Stimulated activated CD8-positive, alpha-beta memory T cell treated with anti-CD3 and anti-CD28 coated beads, Interleukin-15, amount 100 ng/mL, for 24 hours (primary cell): ENCODE measurements at places on chromosomes 2 and 18.

GRCh38 chr18:42635378-42636048, 480.0 kb downstream of the RIT2 start:
- DNase-seq, result no peak

GRCh38 chr18:3541549-3542386, 91.8 kb downstream of the TGIF1 start:
- DNase-seq, result no peak

- DNase-seq, result no peak
Measured at GRCh38 chr2:15571729-15572128, 10.6 kb upstream of the NBAS start.

DNA sequence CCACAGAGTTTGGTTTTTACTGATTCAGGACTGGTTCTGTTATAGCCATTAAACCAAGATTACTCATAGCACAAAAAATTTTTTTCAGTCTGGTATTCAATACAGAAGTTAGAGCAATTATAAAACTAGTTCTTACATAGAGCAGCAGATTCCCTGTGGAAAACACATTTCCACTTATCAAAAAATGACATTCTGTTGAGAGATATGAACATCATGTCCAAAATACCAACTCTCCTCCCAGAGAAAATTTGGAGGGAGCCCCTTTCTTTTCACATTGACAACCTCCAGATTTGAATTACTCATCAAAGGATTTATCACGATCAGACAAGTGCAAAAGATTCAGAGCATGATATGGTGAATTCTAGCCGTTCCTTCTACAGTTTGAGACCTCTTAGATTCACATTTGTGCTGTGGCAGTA, 126.8 kb upstream of the SERPINE2 start:
- no peak for DNase-seq

DNA sequence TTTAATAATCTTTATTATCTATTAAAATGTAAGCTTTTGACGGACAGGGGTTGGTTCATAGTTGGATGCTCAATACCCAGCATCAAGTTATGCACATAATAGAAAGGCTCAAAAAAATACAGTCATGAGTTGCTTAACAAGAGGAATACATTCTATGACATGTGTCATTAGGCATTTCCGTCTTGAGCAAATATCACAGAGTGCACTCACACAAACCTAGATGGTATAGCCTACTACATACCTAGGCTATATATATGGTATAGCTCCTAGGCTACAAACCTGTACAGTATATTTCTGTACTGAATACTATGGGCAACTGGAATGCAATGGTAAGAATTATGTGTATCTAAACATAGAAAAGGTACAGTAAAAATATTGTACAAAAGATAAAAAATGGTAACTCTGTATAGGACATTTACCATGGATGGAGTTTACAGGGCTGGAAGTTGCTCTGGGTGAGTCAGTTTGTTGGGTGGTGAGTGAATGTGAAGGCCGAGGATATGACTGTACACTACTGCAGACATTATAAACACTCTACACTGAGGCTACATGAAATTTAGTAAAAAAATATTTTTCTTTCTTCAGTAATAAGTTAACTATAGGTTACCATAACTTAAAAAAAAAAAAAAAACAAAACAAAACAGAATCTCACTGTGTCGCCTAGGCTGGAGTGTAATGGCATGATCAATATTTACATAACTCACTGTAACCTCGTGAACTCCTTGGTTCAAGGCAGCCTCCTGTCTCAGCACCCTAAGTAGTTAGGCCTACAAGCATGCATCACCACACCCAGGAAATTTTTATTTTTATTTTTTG, 201.2 kb downstream of the NBAS start:
- no peak for DNase-seq

DNA sequence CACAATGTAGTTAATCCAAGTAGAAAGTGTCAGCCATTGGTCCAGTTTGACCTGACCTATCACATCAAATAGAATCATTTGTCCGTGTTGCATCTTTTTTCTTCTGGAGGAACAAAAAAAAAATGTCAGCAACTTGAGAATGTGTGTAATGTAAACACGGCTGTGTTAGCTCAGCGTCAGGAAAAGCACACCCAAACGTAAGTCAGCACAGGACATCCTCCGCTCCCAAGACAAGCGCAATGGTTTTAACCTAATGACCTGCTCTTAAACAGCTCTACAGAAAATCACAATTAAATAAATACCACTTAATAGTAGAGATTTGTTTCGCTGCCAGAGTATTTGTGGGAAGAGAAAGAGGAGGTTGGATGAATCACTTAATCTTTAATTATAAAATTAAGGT, 59.4 kb downstream of the OSR1 start:
- DNase-seq, result no peak

DNA sequence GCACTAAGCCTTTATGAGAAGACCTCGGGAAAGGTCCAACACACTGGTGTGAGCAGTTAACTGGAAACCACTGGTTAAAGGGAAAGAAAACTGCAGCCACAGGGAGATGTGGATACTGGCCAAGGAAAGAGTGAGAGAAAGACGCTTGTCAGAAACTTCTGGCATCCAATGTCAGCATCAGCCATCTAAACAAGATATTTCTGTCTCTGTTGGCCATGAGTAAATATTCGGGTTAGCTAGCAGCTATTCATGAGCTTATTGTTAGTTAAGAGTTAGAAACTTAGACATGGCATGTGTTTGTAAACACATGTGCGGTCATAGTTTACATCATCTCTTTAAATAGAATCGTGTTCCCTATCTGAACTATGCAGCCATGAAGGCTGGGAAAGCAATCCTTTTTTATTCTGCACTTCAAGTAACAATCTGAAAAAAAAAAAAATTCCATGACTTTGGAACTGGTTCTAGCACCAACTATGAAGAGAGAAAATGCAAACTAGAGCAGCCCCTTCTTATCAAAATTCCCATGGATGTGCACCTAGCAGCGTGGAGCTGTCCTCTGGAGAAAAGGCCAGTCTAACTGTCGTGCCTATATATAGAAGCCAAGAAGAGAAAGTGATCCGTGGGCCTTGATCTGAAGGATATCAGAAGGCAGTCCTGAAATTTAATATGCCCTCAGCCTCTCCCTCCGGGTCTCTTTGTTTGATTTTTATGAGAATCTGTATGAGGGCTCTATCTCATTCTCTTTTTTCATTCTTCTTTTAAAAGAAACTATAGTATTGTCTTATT, 84.0 kb upstream of the RFX8 start:
- no peak for DNase-seq

GRCh38 chr18:63234841-63235240, 84.7 kb downstream of the BCL2 start:
- no peak for DNase-seq

DNA sequence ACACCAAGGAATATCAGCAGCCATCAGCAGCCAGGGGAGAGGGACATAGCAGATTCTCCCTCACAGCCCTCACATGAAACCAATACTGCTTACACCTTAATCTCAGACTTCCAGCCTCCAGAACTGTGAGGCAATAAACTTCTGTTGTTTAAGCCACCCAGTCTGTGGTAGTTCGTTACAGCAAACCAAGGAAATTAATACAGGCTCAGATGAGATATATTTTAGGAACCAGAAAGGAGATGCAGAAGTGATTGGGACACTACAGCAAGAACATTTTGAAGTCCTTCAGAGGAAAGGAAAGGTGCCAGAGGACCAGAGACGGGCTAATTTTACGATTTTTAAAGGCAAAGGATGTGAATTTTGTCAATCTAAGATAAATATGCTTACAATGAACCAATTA, 60.6 kb downstream of the IKZF2 start:
- no peak for DNase-seq

GRCh38 chr18:61719671-61720070, 173.1 kb downstream of the RNF152 start:
- DNase-seq, result no peak

GRCh38 chr18:12958478-12958877, 10.7 kb downstream of the SEH1L start:
- no peak for DNase-seq

DNA sequence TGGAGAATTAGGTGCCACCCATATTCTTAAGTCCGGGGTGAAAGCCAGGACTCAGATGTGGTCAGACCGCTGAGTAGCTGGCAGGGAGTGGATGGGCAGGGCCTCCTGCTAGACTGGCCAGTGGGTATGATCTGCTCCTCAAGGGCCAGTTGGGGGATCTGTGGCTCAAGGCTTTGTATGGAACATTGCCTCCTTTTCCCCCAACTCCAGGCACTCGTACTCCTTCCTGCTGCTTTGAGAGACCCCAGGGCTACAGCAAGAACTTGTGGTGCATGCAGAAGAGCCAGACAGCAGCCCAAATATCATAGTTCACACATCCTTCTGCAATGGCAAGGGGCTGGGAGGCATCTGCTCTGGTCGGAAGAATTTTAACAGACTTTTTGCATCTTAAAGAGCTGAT, 61.7 kb downstream of the PDCL3 start:
- DNase-seq, result no peak

DNA sequence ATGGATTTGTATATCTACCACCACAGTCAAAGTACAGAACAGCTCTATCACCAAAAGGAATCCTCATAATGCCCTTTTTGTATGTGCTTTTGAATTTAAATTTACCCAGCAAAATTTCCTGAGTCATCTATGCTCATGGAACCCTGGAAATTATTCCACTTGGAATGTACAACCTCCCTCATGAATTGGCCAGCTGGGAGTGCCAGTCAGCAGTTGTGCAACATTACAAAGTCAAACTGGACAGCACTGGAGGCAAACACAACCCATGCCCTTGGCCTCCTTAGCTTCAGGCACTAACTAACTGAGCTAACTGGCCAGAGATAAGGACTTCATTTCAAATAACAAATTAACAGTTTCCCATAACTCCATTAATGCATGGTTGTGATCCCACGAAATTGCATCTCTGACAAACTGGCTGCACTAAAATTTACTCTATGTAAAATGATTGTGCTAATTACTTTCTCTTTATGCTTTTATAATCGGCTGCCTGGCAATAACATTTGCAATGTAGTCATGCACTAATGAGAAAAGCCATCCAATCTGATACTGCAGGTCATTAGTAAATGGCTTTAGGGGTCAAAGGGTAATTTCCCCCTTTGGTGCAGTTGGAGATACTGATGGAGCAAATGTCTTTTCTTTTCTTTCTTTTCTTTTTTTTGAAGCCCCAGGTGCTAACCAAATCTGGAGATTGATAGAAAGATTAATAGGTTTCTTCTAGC, 270.5 kb downstream of the ACTR3 start:
- no peak for DNase-seq

- no peak for DNase-seq
Measured at GRCh38 chr2:74957886-74958273, 563 bp upstream of the POLE4 start.

GRCh38 chr2:96685577-96686459, 43.3 kb downstream of the FER1L5 start:
- DNase-seq, result no peak

DNA sequence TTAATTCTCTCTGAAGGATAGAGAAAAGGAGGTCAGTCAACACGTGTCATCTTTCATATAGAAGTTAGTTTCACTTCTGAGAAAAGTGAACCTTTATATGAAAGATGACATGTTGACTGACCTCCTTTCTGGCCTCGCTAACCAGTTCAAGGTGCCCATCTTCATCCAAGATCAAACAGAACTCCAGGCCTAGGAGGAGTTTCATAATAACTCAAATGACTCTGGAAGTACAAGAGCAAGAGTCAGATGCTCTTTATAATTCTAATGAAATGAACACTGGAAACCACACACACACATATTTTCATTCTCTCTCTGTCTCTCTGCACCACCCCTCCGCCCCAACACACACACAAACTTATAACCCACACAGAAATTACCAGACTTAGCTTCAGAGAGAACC, 16.3 kb downstream of the ANKRD44 start:
- no peak for DNase-seq

DNA sequence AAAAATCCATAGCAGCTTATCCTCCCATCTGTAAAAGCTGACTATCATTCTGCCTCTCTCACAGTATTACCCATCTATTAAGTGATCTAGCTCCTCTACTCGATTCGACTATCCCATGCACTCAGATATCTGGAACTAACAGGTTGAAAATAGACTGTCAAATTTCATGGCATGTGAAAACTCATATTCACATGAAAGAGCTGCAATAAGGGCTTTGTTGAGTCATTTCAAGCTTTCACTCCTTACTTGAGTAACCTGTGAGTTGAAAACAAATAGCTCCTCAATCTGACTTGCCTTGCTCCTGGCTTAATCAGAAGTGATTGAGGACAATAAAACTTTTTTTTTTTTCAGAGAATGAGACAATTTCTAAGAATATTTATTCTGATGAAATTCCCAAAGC, 192.4 kb upstream of the ERBB4 start:
- DNase-seq, result no peak

DNA sequence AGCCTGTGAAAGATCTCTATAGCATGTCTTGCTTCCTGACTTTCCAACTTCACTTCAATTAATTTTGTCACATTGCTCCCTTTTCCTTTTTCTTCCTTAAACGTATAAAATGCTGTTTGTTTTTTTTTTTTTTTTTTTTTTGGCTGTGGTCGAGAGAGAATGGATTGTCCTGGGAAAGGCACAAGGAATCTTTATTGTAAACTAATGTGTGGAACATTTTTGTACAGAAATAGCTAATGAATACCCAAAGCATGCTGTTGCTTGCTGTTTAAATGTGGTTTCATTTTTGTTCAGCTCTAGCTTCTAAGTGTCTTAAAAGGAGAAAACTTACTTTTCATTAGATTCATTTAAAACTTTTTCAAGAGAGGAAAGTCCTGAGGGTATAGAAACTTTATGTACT, 105.5 kb downstream of the GPD2 start:
- DNase-seq, result no peak

DNA sequence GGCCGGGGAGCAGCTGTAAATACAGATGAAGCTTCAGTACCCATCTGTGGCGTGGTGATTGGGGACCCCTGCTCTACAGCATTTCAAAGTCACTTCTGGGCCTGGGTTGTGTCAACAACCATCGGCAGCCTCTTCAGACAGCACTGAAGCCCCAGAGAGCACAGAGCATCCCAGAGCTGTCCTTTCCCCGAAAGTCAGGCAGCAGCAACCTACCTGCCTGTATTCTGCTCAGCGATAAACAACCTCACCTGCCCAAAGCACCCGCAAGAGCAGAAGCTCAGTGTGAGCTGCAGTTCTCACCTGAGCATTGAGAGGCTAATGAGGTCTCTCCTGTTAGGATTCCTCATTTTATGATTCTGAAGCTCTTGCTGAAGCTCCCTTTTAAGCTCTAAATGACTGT, 19.3 kb downstream of the TRABD2A start:
- DNase-seq, result no peak

DNA sequence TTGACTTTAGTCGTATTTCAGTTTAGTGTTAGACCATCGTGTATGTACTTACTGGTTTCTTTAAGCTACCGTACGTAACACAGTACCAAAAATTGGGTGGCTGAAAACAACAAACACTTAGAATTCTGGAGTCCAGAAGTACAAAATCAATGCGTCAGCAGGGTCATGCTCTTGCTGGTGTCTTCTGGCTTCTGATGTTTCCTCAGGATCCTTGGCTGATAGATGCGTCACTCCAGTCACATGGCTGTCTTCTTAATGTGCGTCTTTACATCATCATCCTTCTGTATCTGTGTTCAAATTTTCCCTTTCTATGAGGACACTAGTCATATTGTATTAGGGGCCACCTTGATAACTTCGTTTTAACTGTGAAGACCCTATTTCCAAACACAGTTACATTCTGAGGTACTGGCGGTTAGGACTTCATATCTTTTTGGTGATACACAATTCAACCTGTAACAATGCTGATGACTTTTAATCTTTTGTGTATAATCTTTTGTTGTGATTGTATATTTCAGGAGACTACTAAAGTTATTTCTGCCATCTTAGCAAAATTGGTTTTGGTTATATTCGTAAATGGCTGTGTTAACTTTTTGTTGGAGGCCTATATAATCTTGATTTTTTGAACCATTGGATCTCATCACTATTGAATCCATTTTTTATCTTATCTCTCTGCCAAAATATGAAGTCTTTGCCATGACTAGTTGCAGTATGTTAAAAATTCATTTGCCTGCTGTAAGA, 25.4 kb downstream of the ACTR3 start:
- no peak for DNase-seq

- no peak for DNase-seq
Measured at GRCh38 chr2:240993446-240994170, 4.8 kb upstream of the SNED1 start.
